ENCODE measurements at places on chromosomes 5 and 9. TPM values are rescaled to one million over a fixed set of nuclear protein-coding genes. Genes with fewer than 3 reads are reported as not detected.
A peak's percentile ranks its signal among the peaks of the same experiment; 100 is the strongest.

DNA sequence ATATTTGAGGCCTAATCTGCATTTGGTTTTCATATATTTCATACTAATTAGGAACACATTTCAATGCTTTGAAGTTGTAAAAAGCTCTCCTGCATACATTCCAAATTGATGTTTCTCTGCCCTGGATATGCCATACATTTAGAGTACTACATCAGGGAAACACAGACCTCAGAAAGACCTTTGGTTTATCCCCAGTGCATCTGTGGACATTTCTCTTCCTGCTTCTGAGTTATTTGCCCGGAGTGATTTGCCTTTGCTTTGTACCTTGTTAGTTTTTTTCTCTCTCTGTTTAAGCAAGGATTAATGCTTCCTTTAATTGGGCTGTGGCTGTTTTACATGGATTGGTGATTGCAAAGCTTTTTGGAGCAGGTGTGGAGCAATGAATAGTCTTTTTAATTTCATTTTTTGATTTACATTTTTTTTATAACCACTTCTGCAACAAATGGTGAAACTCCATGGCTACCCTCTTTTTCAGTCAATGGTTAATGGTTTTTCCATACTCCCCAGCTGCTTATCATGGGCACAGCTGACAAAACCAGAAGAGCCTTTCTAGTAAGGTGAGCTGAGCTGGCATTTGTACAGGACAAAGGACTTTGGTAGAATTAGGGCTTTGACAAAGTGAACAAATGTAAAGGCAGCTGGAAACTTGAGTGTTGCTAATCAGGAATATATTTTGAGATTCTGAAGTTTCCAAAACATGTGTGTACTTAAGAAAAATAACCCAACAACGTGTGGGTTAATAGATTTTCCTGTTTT is 54.2 kb downstream of the ZSWIM6 start:
- no peak overlapping the region for H3K27ac ChIP-seq
- peaks cover 8% of the 10 kb centered on the region for H3K4me1 ChIP-seq
- no peak for DNase-seq
- H3K27me3 ChIP-seq = no peaks in the 10 kb centered on the region
- no peak overlapping the region for H3K4me3 ChIP-seq
- no peaks in the 10 kb centered on the region for H3K36me3 ChIP-seq

GRCh38 chr5:160467555-160468362 is 46.1 kb downstream of the PTTG1 start:
- 0 out of 2 replicates have a peak, but pooled peaks cover 3% of the 10 kb centered on the region for H3K27me3 ChIP-seq
- no peaks in the 10 kb centered on the region for H3K4me1 ChIP-seq
- DNase-seq = no peak
- H3K36me3 ChIP-seq = no peaks in the 10 kb centered on the region
- no peak overlapping the region for H3K4me3 ChIP-seq
- no peak overlapping the region for H3K27ac ChIP-seq

DNA sequence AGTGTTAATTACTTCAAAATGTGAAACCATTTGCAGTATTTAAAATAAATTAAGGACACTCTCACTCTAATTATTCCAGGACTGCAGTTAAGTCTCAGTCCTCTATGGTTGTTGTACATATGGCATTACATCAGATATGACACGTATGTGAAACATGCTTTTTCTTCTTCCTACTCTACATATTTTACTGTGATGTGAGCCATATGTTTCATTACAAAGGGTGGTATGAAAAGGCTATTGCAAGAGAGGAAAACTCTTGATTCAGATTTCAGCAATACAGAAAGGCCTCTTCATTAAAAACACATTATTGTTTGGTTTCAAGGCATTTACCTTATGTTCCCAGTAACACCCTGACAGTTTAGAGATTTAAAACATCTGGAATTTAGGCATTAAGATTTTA is 964.5 kb upstream of the DMAC1 start:
- H3K27ac ChIP-seq = no peak overlapping the region
- no peak for DNase-seq
- H3K27me3 ChIP-seq = no peaks in the 10 kb centered on the region
- no peak overlapping the region for H3K4me3 ChIP-seq
- H3K36me3 ChIP-seq = no peaks in the 10 kb centered on the region

Gene CRB2
- 0.07 TPM for total RNA-seq

- DNase-seq = no peak
- no peak overlapping the region for H3K27ac ChIP-seq
- H3K36me3 ChIP-seq = no peaks in the 10 kb centered on the region
- no peaks in the 10 kb centered on the region for H3K27me3 ChIP-seq
- H3K4me3 ChIP-seq = no peak overlapping the region
These were observed 50.9 kb downstream of the VCAN start for GRCh38 chr5:83522446-83522845.

DNA sequence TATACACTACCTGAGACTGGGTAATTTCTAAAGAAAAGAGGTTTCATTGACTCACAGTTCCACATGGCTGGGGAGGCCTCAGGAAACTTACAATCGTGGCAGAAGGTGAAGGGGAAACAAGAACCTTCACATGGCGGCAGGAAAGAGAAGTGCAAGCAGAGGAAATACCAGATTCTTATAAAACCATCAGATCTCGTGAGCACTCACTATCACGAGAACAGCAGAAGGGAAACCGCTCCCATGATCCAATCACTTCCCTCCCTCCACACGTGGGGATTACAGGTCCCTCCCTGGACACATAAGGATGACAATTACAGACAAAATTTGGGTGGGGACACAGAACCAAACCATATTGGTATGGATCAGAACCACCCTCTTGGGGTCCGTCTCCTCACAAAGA is 44.2 kb upstream of the SPIN1 start:
- H3K4me3 ChIP-seq = peak overlapping the region; percentile 38
- H3K36me3 ChIP-seq = no peaks in the 10 kb centered on the region
- peak overlapping the region; percentile 36 for H3K27ac ChIP-seq
- H3K4me1 ChIP-seq = peaks cover 11% of the 10 kb centered on the region

Gene DMRTA1
- not detected for total RNA-seq

Gene SLC1A3
- 12.9 TPM for total RNA-seq

DNA sequence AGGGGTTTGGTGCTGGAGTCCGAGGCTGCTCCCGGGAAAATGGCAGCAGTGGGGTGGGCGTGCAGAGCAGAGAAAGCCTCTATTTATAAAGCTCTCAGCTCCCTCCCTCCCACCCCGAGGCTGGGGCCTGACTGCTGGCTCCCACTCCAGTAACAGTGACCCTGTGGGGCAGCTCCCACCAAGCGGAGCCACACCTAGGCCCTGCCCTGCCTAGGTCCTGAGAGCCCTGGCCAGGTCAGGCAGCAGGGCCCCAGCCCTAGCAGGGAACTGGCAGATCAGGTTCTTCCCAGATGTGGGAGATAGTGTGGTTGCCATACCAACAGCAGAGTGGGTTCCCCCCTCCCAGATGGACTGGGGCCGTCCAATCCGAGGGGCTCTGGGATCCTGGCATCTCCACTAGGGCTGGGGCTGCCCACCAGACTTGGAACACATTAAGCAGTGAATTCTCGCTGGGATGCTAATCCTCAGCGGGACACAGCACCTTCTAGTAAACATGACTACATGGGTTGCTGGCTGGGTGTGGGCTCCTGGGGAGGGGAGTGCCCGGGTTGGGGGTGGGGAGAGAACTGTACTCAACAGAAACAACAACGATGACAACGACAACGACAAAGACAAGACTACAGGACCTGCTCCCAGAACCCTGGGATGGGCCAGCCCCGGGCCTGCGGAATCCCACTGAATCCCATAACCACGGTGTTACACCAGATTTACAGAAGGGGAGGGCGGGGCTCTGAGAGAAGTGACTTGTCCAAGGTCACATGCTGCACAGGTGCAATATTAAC is 1.5 kb downstream of the SH3GLB2 start:
- no peak overlapping the region for H3K27ac ChIP-seq
- H3K4me3 ChIP-seq = peak overlapping the region; percentile 89
- H3K27me3 ChIP-seq = no peaks in the 10 kb centered on the region
- no peak for DNase-seq

DNA sequence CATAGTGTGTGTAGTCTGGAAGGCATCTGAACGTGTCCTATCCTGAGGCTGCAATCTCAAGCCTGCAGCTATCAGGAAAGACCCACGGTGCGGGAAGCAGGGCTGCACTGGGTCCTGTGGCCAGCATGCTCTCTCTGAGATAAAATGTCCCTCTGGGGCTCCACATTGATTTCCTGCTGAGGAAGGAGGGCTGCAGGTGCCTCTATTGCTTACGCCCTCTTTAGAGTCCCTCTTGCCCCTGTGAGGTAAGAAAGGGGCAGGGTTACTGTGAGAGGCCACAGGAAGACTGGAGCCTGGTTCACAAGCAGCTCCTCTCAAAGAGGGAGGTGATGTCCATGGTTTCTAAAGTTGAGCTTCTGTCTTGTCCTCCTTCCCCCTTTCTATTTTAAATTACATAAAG is 299.9 kb upstream of the RFX3 start:
- peaks cover 13% of the 10 kb centered on the region for H3K4me1 ChIP-seq
- no peaks in the 10 kb centered on the region for H3K27me3 ChIP-seq
- H3K27ac ChIP-seq = no peak overlapping the region
- no peak overlapping the region for H3K4me3 ChIP-seq

Gene KIF24
- total RNA-seq = 5.8 TPM

GRCh38 chr5:142446131-142446959 is 121.5 kb upstream of the SPRY4 start:
- H3K27ac ChIP-seq = peak overlapping the region; percentile 87
- DNase-seq = peak; percentile 80
- peaks cover 66% of the 10 kb centered on the region for H3K4me1 ChIP-seq

- H3K4me3 ChIP-seq = no peak overlapping the region
- no peaks in the 10 kb centered on the region for H3K36me3 ChIP-seq
- no peaks in the 10 kb centered on the region for H3K4me1 ChIP-seq
- no peaks in the 10 kb centered on the region for H3K27me3 ChIP-seq
These were observed 113.3 kb downstream of the SNX18 start for GRCh38 chr5:54630738-54631359.

DNA sequence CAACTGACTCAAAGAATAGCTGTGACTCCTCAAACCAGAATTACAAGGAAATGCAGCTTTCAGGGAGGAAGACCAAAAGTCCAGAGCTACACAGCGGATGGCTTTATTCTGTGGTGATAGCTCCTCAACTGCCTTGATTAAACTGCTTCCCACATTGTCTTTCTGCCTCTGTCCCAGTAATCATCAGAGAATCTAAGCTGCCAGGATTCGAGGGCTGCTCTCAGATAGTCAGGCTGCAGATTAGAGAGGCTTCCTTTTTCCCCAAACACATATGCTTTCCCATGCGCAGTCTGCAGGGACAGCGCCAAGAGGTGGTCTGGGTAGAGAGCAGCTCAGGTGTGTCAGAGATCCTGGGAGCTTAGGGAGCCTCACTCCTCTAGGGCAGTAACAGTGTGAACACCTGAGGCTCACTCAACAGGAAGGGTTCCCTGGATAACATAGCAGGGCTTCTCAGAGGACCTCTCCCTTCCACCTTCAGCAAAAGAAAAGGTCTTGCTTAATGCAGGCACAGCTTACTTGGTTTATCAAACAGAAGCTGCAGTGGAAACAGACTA is 439.9 kb upstream of the TLE4 start:
- no peak for DNase-seq
- no peaks in the 10 kb centered on the region for H3K27me3 ChIP-seq
- no peaks in the 10 kb centered on the region for H3K36me3 ChIP-seq
- H3K27ac ChIP-seq = no peak overlapping the region
- no peaks in the 10 kb centered on the region for H3K4me1 ChIP-seq

DNA sequence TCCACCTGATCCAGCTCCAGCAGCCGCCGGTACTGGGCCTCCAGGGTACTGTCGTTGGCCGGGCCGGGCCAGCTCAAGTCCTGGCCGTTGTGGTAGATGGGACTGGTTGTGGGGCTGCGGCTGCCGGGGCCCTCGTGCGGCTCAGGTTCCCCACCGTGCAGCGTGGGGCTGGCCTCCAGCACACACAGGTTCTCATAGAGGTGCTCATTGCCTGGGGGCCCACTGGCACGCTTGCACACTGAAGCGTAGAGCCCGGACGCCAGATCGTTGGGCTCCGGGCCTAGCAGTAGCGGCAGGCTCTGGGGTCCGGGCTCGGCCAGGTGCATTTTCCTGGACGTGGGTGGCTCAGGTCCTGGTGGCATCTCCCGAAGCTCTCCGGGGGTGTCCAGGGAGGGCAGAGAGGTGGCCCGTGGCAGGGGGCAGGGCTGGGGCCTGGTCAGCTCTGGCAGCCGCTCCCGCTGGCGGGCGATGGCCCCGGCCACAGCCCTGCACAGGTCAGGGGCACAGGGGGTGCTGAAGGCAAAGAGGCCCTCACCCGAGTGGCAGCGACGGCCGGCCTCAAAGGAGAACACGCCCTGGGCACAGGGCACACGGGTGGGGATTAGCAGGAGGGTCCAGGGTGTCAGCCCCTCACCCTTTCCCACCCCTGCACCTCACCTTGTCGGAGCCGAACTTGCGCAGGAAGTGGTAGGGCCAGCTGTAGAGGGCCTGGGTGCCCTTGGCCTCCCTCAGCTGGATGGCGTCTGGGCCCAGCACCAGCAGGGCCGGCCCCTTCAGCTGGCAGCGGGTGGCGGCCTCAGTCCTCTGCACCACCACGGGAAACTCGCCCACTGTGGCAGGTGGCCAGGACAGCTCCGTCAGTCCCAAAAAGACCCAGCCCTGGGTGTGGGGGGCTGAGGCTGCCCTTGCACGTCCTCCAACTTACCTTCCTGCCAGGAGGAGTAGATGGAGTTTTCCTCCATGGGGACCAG is 5.3 kb downstream of the DOK3 start:
- DNase-seq = no peak
- no peaks in the 10 kb centered on the region for H3K27me3 ChIP-seq
- H3K4me1 ChIP-seq = peaks cover 4% of the 10 kb centered on the region

DNA sequence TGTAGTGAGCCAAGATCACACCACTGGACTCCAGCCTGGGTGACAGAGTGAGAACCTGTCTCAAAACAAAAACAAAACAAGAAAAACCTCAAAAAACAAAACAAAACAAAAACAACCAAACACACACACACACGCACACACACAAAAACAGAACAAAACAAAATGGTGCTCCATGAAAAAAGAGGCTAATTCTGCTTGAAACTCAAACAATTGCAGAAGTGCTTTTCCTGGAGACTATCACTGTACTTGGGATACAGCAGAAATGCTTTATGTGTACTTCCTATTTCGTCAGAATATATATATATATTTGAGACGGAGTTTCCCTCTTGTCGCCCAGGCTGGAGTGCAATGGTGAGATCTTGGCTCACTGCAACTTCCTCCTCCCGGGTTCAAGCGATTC is 49.9 kb upstream of the HSPA9 start:
- no peak overlapping the region for H3K4me3 ChIP-seq
- no peaks in the 10 kb centered on the region for H3K36me3 ChIP-seq
- no peaks in the 10 kb centered on the region for H3K27me3 ChIP-seq
- no peak overlapping the region for H3K27ac ChIP-seq
- DNase-seq = no peak

DNA sequence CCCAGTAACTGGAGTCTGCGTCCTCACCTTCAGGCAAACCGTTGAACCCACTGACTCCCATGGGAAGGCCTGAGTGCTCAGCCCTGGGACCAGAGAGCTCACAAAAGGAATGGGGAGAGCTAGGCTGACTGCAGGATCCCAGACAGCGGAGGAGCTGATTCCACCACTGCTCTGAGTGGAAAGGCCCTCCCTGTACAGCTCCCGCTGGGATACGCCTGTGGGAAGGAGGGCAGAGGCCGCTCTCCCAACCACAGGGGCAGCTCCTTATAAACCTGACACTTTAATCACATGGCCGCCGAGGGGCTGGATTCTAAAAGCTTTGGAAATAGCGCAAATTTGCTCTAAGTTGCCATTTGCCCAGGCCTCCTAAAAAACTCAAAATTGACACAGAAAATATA is 37.1 kb downstream of the DBH start:
- no peak overlapping the region for H3K4me3 ChIP-seq
- DNase-seq = no peak
- no peaks in the 10 kb centered on the region for H3K36me3 ChIP-seq
- no peaks in the 10 kb centered on the region for H3K4me1 ChIP-seq
- H3K27me3 ChIP-seq = no peaks in the 10 kb centered on the region
- H3K27ac ChIP-seq = no peak overlapping the region

Gene CNTNAP3
- total RNA-seq = 14.8 TPM

GRCh38 chr5:111502956-111503355 is 9.4 kb downstream of the STARD4 start:
- peaks cover 7% of the 10 kb centered on the region for H3K36me3 ChIP-seq
- no peaks in the 10 kb centered on the region for H3K4me1 ChIP-seq
- H3K27ac ChIP-seq = no peak overlapping the region
- H3K27me3 ChIP-seq = no peaks in the 10 kb centered on the region
- DNase-seq = no peak

All from HCT116 (cell line).